ENCODE measurements at places on chromosomes 5 and 9.
A peak's percentile ranks its signal among the peaks of the same experiment; 100 is the strongest.

- no peak for DNase-seq
Measured at GRCh38 chr9:114059047-114059803, 18.9 kb downstream of the AMBP start.

DNA sequence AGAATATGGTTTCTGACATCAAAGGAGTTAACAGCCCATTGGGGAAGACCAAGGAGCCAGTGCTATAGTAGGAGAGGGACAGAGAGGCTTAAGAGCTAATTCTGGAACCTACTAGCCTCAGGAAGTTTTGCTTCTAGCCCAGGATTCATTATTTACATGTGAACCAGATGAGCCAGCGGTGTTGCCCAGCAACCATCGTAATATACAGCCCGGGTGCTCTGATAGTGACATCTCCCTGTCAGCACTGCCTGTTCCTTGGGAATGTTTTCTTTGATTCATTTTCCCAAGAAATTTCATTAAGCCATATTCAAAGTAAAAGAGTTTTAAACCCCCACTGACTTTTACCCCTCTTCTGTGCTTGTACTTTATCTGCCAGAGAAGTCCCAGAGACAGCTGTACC, 217.4 kb upstream of the ADAMTSL1 start:
- DNase-seq: no peak

DNA sequence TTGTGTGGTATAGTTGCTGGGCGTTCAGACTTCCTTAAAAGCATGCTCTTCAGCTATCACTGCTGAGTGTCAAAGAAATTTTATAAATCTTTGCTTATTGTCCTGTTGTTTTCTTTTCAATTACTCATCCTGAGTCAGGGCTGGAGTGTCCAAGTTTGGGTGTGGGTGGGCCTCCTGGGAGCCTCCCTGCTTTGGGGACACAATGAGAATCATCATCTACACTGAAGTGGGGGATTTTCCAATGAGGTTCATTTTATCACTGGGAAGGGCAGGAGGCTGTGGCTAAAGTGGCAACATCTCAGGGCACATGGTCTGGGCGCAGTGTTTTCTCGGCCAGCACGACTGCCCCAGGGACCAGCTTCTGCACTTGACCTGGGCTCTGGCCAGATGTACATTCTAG, 19.5 kb downstream of the GFPT2 start:
- DNase-seq: no peak

DNA sequence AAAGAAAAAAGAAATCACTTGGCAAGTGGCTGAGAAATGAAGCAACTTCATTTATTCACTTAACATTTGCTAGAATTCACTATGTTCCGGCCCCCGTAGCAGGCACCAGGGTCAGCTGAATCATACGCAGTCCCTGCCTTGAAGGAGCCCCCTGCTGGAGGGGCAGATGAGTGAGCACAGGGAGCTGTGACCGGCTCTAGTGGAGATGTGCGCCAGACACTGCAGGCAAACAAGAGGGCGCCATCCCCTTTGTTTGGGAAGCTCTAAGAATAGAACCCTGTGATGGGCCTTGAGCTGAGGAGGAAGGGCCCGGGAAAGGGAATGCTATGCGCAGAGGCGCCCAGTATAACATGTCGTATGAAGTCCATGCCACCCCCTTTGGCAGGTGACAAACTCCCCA, 20.2 kb upstream of the RPL26L1 start:
- peak; percentile 20 for DNase-seq

GRCh38 chr9:98575379-98576346, 133.1 kb downstream of the GABBR2 start:
- peak; percentile 57 for DNase-seq

GRCh38 chr5:172881691-172882370, 47.8 kb downstream of the ERGIC1 start:
- peak; percentile 22 for DNase-seq

GRCh38 chr9:91451431-91452270, 28.0 kb upstream of the NFIL3 start:
- DNase-seq: no peak

- DNase-seq: no peak
Measured at GRCh38 chr5:84425365-84425881, 40.7 kb upstream of the EDIL3 start.

GRCh38 chr9:28810388-28811075, 1237.3 kb upstream of the C9orf72 start:
- DNase-seq: no peak

DNA sequence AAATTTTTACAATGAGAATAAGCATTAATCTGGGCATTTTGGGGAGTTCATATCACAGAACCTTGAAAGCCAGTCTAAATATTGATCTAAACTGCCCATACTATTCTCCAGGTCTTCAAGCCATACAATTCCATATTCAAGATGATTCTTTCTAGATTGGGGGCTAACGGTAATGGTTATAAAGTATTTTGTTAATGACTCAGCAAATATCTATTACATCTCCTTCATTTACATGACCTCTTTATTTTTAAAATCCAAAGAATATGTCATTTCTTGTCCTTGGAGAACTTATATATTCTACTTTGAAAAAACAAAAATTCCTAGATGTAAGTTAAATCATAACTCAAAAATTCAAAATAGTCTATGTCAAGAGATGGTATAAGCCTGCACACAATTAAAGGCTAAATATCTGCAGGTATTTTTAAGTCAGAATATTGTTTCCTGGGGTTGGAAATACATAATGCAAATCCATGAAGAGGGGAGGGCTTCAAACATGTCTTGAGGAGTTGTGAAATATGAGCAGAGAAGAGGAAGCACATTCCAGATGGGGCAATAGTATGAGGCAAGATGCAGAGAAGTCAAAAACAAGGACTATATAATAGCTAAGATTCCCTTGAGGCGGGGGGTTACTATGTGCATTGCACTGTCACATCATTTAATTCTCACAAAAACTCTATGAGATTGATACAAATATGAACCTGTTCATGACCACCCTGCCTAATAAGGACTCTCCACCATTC, 526.4 kb downstream of the NR2F1-AS1 start:
- no peak for DNase-seq

DNA sequence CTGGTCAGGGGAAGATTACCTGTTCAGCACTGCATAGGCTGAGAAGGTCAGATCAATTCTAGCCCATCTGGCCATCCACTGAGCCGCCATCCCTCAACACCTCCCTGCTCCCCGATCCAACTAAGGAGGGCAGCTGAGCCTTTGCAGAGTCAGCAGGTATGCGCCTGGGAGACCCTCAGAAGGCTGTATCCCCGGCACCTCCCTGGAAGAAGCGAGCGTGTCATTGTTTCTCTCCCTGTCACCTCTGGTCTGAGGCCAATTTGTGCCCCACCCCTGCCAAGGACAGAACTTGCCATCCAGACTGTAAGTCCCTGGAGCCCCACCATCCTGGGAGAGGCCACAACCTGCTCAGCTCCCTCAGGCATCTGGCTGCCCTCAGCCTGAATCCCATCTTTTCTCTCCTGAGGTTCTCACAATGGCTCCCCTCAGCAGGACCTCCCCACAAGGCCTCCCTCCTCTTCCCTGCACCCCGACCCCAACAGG, 2.6 kb downstream of the CLTB start:
- no peak for DNase-seq

DNA sequence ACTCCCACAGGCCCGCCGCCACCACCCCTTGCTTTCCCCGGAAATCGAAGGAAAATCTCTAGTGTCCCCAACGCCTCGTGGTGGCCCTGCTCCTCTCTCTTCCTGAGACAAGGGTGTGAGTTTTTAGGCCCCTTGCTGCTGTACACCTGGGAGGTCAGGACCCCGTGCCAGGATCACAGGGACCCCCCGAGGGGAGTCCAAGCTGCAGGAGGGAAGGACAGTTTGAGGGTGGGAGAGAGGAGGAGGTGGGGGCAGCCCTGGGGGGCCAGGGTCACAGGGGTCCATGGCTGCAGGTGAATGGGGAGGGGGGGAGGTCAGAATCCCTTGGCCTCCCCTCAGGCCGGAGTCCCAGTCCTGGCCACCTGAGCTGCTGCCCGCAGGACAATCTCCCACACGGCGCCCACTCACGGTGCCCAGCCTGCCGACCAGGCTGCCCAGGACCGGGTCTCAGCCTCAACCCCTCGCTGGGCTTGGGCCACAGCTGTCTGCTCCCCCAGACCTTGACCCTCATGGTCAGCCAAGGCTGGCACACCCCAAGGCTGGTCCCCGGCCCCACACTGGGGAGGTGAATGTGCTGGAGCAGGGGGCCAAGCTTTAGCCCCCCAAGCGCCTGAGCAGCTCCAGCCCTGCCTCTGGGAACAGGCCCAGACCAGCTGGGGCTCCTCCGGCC, 19.9 kb downstream of the TPPP start:
- no peak for DNase-seq

Data from activated CD4-positive, alpha-beta memory T cell treated with anti-CD3 and anti-CD28 coated beads for 36 hours (primary cell).